ENCODE measurements at places on chromosomes 1 and 21.

GRCh38 chr21:36602735-36603134, 96.2 kb upstream of the SIM2 start:
- DNase-seq, result no peak

DNA sequence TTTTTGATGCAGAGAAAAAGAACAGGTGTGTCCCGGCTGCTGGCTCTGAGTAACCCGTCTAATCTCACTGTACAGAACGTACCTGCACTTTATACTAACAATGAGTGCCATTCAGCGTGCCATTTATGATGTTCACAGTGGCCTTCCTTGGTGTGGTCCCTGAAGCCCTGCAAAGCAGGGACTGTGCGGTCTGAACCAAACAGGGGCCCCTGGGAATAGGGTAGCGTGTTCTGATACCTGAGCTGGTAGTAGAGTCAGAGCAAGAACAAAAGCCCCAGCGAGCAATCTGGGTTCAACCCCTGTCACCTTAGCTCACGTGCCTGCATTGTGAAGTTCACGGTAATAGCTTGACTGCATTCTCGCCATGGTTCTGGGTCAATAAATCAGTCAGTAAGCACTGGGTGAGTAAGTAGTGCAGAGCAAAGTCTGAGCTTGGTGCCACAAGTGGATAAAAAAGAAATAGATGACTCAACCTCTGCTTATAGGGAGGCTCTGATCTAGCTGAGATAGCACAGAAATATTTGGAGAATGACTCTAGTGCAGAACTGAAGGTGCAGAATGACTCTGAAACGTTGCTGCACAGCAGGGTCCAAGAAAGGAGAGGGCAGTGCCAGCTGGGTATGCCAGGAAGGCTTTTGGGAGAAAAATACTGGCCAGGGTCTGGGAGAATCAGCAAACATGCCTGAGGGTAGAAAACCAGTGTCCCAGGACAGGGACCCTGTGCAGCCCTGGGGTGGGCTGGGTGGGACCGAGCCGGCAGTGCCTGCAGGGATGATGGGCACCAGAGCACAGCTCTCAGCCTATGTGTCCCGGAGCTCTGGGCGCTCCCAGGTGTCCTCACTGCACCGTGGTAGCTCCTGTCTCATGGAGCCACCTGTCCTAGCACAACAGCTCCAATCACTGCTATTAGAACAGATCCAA, 125.9 kb downstream of the RHOU start:
- DNase-seq, result no peak

GRCh38 chr1:28136922-28137613, 39.4 kb downstream of the PTAFR start:
- no peak for DNase-seq

DNA sequence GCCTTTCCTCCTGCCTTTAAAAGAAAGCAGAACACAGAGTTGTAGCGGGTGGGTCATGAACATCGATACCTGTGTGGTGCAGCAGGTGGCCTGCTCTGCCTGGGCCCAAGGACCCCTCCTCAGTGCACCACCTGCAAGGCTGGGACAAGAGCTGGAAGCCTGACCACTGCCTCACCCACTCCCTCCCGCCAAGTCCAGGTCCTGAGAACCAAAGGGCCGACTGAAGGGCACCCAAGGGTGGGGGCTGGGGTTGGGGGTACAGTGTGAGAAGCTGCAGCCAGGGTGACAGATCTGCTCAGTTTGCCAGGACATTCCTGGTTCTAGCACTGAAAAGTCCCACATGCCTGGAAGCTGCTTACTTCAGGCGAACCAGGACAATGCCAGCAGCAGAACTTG, 36.1 kb downstream of the NTPCR start:
- no peak for DNase-seq

GRCh38 chr21:31297806-31298205, 46.3 kb downstream of the TIAM1 start:
- no peak for DNase-seq

GRCh38 chr1:114345930-114346479, 165.0 kb downstream of the TRIM33 start:
- no peak for DNase-seq

- no peak for DNase-seq
Observed at GRCh38 chr1:211583011-211583992, 4.3 kb upstream of the SLC30A1 start.

DNA sequence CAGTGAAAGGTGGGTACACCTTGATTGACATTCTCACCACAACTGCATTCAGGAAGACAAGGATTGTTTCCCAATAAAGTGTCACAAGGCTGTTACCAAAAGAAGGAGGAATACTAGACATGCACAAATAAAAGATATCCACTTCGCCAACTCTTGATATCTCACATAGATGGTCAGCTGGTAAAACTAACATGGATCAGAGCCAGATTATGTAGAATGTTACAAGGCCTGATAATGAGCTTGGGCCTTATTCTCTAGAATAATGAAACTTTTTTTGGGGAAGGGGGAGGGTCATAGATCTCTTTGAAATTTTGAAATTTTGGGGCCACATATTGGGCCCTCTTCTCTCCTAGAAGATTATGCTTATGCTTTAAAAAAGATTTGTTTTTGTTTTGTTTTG, 24.9 kb downstream of the RAP1A start:
- no peak for DNase-seq

DNA sequence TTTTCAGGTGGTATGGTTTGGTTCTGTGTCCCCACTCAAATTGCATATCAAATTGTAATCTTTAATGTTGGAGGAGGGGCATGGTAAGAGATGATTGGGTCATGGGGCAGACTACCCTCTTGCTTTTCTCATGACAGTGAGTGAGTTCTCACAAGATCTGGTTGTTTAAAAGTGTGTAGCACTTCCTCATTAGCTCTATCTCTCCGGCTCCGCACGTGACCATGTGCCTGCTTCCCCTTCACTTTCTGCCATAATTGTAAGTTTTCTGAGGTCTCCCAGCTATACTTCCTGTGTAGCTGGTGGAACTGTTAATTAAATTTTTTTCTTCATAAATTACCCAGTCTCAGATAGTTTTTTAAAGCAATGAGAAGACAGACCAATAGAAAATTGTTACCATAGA, 843.2 kb downstream of the AMY1C start:
- no peak for DNase-seq

DNA sequence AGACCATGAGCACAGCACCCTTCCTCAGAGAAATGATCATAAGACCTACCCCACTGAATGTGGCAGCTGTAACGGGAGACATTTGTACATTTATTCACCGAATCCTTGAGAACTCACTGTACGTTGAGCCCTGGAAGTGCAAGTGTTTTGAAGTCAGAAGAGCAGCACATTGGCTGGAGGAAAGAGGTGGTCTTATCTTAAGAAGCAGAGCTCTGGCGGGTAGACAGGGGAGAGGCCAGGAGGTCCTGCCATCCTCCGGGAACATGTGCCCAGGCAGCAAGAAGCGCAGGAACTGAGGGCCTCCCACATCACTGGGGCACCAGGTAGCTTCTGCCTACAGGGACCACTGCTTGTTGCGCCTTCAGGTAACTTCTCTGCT, 169.2 kb upstream of the IRF2BP2 start:
- DNase-seq, result no peak

DNA sequence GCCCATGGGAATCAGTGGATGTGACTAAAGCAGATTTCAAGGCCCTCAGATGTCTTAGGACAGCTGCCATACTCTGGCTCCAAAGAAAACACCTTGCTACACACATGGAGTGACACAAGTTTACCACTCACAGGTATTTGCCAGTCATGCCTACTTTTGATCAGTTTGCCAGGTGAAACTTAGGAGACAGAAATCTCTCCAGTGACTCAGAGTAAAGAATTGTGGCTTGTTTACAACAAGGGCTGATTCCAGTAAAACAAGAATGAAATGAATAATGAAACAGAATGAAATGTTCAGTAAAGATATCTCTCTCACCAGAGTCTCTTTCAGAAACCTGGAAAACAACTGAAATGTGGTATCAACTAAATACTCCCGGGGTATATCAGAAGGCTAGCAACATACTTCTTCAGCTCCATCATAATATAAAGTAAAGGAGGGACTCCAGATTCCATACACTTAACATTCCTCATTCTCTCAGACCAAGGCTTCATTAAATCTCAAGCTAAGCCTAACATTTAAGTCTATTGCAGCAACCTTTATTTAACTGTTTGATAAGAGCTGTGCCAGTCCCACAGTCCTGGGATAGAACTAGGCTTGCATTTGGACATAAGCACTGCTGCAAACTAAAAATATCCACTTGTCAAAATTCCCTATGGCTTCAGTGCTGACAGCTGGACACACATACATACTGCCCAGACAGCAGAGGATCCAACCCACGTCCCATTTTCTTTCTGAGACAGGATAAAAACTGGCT, 143.3 kb downstream of the SIPA1L2 start:
- no peak for DNase-seq

DNA sequence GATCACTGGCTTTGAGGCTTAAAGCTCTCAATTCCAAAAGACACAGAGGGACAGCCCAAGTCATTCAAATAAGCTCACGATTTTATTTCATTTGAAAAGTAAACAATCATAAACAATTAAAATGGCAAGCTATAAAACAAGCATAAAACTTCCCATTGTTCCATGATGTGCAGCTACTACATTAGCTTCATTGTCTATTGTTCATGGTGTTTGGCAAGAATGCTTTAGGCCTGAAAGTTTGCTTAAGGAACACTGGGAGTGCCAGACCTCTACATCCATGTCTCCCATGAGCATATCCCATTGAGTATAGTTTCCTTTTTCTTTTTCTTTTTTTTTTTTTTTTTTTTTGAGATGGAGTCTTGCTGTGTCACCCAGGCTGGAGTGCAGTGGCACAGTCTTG, 286.1 kb upstream of the ESRRG start:
- no peak for DNase-seq

DNA sequence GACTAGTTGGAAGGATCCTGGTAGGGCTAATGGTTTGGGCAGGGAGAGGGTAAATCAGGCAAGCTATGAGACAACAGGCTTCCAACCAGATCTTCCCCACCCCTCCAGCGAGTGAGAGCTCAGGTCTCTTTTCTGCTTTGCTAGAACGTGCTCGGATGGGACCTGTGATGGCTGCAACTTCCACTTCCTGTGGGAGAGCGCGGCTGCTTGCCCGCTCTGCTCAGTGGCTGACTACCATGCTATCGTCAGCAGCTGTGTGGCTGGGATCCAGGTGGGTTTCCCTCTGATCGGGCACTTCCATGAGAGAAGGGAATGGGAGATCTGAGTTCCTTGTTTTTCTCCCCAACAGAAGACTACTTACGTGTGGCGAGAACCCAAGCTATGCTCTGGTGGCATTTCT, 14.0 kb upstream of the SARS1 start:
- no peak for DNase-seq

DNA sequence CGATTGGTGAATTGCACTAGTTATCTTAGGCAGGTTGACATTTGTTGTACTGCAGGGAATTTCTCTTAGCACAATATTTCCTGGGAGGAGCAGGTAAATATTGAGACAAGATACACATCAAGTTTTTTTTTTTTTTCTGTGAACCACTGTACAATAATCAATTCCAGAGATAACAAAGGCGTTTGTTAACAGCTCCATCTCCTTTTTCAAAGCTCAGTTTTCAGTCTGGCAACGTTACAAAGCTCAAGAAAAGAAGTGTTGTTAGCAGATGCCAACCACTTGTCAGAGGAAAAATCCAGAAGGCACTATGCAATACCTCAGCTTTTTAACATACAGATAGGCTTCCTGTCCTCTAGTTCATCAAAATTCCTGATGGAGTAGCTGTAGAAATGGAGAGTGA, 40.9 kb upstream of the DAB1 start:
- DNase-seq, result no peak

DNA sequence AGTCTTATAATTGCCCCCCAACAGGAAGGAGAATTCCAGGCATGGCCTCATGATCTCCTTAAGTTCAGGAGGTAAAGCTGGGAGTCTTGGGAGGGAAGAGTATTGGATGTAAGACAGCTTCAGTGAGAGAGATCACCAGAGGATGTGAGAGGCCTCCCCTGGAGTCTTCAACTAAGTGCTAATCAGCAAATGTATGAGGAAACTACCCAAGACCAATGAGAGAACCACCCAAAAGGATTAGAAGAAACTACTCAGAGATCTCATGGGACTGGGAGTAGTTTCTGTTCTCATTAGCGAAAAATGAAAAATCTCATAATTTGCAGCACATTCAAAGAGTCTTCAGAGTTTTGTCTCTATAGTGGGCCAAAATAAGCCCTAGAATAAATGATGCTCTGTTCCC, 36.6 kb upstream of the WNT2B start:
- DNase-seq, result no peak

- no peak for DNase-seq
Observed at GRCh38 chr1:160068225-160068624, 1.7 kb downstream of the KCNJ10 start.

- no peak for DNase-seq
Observed at GRCh38 chr21:35314857-35315582, 265.9 kb upstream of the RUNX1 start.

DNA sequence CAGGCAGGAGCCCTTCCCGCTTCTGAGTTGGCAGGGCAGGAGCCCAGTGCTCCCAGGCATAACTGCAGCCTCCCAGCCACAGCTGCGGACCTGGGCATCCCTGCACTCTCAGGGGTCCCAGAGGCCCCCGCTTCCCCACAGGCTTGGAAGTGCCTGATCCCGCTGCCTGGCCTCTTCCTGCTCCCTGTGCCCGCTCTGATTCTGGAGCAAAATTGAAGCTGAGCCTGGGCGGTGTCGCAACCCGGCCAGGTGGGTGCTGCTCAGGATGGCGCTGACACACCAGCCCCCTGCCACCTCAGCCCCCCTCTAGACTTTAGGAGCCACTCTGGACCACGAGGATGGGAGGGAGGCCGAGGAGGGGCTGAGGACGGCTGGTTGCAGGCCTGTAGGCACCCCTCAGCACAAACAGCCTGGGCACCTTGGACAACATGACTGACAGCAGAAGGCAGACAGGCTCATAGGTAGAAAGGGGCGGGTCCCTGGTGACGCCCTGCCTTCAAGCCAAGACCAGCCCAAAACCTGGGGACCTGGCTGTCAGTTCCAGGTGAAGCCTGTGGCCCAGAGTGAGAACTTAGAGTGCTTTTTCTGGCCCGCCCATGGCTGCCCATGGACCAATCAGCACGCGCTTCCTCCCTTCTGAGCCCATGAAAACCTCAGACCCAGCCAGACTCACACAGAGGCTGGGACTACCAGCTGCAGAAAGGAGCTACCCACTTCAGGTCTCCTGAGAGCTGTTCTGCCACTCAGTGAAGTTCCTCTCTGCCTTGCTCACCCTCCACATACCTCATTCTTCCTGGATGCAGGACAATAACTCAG, 7.2 kb downstream of the HLCS start:
- no peak for DNase-seq

- no peak for DNase-seq
Observed at GRCh38 chr1:92975551-92976232, 14.4 kb upstream of the DIPK1A start.

DNA sequence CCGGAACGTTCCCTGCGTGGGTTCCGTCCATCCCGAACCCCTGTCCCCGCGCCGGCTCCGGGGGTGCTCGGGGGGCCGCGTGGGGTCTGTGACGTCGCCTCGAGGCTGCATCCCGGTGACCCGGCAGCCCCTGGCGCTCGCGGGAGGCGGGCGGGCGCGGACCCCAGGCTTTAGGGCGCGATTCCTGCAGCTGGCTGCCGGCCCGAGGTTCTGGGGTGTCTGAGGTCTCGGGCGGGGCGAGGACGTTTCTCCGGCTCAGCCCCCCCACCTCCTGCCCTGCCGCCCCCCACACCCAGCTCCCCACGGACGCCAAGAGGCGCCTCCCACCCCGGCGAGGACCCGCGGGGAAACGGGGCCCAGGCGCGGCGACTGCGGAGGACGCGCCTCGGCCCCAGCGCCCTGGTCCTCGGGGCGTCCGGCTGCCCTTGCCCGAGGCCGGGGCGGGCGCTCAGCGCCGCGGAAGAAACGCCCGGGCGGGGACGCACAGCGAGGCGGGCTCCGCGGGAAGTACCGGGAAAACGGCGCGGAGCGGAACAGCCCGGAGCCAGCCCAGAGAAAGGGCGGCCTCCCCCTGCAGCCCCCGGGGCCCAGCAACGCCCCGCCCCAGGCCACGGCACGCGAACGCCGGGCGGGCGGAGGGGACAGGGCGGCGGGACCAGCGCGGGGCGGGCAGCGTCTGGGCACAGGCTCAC, 1.3 kb upstream of the PCBP3 start:
- DNase-seq, result no peak
